Activated naive CD8-positive, alpha-beta T cell treated with anti-CD3 and anti-CD28 coated beads for 36 hours (primary cell): ENCODE measurements at places on chromosomes 7 and 10.

DNA sequence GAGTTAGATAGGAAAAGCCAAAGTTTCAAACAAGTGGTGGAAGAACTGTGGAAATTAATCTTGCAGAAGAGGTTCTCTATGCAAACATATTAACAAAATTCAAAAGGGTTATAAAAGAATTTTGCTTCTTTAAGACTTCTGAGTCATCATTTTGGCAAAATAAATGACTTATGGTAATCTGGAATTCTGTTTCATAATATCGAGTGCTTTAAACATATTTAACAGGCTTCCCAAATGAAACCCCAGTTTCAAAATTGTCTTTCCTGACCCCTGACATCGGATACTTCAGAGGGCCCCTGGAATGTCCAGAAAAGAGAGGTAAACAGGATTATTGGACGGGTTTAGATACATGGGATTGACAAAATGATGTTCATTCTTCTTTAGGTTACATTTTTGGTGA, 444.6 kb downstream of the HTR7 start:
- no peak for DNase-seq

- DNase-seq = no peak
Observed at GRCh38 chr7:41098846-41099245, 604.0 kb downstream of the INHBA start.

- DNase-seq = no peak
Observed at GRCh38 chr10:132450466-132450824, 53.4 kb downstream of the PWWP2B start.

GRCh38 chr10:110216942-110217661, 9.7 kb downstream of the MXI1 start:
- no peak for DNase-seq

- DNase-seq = no peak
Observed at GRCh38 chr7:46157404-46157803, 236.3 kb upstream of the IGFBP3 start.

GRCh38 chr7:122692769-122693309, 6.1 kb downstream of the RNF133 start:
- DNase-seq = no peak

GRCh38 chr10:84783386-84783785, 455.0 kb downstream of the CCSER2 start:
- no peak for DNase-seq

GRCh38 chr7:47327698-47328391, 254.1 kb downstream of the TNS3 start:
- DNase-seq = no peak

GRCh38 chr10:117137031-117137910, 799 bp downstream of the VAX1 start:
- DNase-seq = peak; percentile 31

GRCh38 chr10:102645388-102645740, 1.1 kb downstream of the TRIM8 start:
- peak; percentile 44 for DNase-seq

DNA sequence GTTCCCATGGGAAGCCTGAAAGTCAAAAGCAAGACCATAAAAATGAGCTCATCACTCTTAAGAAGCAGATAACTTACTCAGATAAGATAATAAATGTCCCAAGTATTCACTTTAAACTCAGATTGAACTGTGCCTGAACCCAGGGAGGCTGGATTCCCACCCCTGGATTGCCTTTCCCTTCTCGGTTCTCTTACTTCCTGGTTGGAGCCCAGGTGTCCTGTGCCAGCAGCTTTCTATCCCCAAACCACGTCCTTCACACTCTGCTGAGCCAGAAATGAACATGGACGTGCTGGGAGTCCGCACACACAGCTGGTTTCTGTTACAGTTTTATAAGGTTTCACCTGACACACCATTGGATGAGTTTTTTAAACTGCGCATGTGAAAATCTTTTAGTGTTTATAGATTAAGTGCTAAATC, 636.2 kb upstream of the IGFBP3 start:
- DNase-seq = no peak

DNA sequence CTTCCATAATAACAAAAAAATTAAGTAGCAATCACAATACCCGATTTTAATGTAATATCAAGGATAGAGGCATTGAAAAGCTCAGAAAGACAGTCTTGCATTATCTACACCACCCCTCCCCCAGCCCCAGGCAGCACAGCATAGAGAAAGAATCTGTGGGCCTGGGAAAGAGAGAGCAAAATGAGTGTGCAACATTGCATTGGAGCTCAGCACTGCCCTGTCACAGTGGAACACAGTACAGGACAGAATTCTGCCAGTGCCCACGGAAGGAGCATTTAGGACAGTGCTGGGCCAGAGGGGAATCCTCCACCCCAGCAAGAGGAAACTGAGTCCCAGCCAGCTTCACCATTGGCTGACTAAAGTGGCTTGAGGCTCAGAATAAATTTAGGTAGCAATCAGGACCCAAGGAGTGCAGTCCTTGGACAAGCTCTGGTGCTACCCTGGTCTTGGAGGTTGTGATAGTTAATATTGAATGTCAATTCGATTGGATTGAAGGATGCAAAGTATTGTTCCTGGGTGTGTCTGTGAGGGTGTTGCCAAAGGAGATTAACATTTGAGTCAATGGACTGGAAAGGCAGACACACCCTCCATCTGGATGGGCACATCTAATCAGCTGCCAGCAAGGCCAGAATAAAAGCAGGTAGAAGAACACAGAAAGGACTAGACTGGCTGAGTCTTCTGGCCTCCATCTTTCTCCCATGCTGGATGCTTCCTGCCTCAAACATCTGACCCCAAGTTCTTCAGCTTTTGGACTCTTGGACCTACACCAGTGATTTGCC, 234.4 kb downstream of the ANK3 start:
- DNase-seq = no peak

DNA sequence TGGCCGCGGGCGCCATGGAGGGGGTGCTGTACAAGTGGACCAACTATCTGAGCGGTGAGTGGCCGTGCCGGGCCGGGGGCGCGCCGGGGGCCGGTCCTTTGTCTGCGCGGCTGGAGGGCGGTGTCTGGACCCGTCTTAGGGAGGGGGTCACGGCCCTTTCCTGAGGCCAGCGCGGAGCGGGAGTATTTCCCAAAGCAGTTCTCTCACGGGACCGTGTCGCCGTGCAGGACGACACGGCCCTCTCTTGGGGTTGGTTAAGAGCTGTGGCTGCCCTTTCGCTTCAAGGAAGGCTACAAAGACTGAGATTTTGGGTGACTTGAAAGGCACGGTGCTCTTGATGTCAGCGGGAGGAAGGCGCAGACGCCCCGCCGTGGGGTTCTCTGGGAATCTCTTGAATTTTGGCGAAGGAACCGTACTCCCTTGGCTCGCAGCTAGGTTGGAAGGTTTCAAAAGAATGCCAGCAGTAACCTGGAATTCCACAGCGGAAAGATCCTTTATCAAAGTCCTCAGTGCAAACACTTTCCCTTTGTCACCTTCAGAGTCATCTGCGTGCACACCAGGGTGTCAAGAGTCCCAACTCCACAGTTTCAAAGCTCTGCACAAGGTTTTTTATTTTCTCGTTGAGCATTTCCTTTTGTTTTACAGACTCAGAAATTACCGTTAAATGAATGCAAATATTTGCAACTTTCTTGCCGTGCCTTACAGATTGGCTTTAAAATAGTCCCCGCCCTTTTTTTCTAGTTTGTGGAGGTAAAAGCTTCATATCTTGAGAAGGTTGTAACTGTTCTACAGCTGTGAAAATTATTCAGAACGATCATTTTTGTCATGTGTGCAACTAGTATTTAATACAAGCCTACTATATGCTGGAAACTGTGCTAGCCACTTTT, 780 bp downstream of the PLEKHA8 start:
- no peak for DNase-seq

- no peak for DNase-seq
Observed at GRCh38 chr10:121296881-121297585, 301.2 kb downstream of the FGFR2 start.

DNA sequence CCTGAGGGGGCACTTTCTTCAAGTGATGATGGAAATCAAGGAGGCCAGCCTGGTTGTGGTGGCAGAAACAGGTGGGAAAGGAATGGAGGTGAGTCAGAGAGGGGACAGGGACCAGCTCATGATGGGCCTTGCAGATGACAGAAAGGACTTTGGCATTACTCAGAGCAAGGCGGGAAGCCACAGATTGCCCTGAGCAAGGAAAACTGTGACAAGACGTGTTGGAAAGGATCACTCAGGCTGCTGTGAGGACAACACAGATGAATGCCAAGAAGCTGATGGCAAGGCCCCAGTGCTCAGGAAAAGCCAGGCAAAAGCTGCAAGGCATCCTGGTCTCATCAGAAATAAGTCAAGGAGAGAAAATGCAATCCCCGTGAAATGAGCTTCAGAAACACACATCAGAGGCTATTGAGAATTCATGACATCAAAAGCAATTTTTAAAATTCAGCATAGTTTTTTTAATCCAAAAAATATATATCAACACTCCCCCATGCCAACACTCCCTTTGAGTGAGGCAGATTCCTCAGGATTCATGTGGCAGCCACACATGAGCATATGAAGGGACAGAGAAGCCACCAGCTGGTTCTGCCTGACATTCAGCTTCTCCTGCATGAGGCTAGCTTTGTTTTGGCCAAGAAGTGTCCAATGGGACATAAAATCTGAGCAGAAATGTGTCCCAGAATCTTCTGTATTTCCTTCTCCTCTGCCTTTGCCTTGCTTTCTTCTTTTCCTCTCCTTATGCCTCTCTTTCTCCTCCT, 244.5 kb upstream of the MYO3A start:
- DNase-seq = no peak

DNA sequence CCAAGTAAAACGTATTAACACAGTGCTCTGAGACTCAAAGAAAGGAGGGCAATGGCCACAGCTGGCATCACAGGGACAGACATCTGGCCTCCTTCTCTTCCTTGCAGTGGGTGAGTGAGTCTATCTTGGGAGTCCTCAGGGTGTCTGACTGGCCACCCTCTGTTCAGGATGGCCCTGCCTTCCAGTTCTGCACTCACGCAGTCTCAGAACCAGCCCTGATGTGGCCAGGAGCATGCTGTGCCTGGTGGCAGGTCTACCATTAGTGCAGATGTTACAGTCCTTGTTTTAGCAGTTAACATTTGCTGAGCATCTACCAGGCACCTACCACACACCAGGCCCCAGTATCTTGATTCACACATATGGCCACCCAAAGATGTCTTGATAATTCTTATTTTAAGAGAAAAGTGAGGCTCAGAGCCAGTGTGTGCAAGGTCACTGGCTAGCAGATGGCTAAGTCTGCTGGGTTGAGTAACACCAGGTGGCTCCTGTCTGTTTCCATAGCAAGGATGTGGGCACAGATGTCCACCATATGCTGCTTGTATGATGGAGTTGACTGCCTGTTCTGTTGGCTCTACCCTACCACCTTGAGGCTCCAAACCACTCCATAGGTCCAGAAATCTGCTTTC, 23.2 kb upstream of the ARHGAP22 start:
- DNase-seq = no peak

DNA sequence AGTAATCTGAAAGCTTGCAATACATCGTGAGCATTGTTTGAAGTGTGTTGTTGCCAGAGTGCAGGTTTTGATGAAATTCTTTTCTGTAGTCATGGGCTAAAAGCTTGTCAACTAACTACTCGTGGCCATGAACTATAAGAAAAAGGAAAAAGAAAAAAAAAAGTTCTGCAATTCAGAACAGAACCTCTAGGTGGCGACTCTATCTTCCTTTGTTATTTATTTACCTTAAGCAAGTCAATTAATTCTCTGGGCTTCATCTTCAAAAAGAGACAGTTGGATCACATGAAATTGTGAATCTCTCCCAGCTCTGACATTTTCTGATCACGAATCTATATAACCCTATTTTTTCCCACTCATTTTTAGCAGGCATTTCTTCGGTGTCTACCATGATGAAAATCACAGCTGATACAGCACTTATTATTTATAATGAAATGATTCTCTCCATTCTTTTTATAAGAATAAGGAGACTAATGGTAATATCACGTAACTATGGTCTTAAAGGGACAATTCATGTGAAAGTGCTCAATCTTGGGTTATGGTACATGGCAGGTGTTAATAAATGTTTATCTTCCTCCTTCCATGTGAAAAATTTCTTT, 18.8 kb downstream of the TMEM196 start:
- DNase-seq = no peak

GRCh38 chr10:45000752-45001380, at the start of gene ZNF22:
TSS of gene ZNF22 (plus strand) at chr10:45000923. CDS start at chr10:45003369, 2,446 bp downstream.
- peak; percentile 84 for DNase-seq

DNA sequence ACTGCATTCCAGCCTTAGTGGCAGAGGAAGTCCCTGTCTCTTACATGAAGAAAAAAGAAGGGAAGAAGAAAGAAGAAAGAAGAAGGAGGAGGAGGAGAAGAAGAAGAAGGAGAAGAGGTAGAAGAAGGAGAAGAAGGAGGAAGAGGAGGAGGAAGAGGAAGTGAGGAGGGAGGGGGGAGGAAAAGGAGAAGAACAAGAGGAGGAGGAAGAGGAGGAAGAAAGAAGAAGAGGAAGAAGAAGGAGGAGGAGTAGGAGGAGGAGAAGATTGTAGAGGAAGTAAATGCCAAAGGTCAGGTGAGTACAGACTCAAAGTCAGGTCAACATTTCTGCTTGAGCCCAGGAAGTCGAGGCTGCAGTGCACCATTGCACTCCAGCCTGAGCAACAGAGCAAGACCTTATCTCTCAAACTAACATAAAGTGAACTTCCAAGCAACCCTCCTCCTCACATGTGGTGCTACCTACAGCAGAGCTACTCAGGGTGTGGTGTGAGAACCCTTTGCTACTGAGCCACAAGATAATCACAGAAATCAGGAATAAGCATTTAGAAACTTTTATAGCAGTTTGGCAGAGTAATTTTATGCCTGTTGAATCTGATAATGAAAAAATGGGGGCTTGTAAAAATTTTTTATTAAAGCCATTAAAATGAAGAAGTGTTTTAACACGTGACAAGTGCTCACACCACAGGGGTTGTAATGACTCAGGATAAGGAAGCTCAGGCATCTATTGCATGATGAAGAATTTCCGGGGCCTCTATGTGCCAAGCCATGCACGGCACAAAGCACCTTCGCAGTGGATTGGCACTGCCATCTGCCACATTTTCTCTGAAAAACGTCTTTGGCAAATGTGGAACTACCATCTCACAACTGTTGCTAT, 224.9 kb upstream of the AUTS2 start:
- no peak for DNase-seq

GRCh38 chr7:102389810-102390209, 6.4 kb upstream of the PRKRIP1 start:
- no peak for DNase-seq

DNA sequence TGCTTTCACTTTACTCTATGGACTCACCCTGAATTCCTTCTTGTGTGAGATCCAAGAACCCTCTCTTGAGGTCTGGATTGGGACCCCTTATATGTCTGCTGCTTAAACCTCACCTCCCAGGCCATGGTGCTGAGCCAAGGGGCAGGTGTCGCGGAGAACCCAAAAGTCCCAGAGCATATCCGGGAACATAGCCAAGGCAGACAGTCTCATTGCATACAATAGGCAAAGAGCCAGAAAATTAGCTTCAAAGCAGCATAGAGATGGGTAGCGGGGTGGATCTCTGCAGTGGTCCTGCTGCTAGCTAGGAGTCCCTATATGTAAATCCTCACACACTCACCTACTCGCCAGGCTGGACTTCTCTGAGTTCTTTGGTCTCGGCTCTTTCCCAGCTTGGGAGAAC, 5.5 kb downstream of the CCL24 start:
- no peak for DNase-seq
